Pulmonary artery endothelial cell (primary cell): ENCODE measurements at places on chromosomes 4 and X. TPM values are rescaled to one million over a fixed set of nuclear protein-coding genes. Genes with fewer than 3 reads are reported as not detected.

PDGFRA gene
- total RNA-seq, result 0.73 and 0.85 TPM in 2 replicates

ENPP6 gene
- not detected in 2 replicates for total RNA-seq

USP26 gene
- not detected in 2 replicates for total RNA-seq

PIGA gene
- 10.9 and 13.8 TPM in 2 replicates for total RNA-seq

TLL1 gene
- 1.2 and 2.2 TPM in 2 replicates for total RNA-seq

PAGE5 gene
- total RNA-seq, result not detected in 2 replicates
